ENCODE measurements at places on chromosomes 6 and 20.

- DNase-seq: no peak
Measured at GRCh38 chr6:158634695-158635426, 9.7 kb downstream of the DYNLT1 start.

- DNase-seq: no peak
Measured at GRCh38 chr6:3381233-3381921, 75.5 kb downstream of the SLC22A23 start.

- DNase-seq: no peak
Measured at GRCh38 chr20:11564491-11564890, 353.2 kb upstream of the BTBD3 start.

DNA sequence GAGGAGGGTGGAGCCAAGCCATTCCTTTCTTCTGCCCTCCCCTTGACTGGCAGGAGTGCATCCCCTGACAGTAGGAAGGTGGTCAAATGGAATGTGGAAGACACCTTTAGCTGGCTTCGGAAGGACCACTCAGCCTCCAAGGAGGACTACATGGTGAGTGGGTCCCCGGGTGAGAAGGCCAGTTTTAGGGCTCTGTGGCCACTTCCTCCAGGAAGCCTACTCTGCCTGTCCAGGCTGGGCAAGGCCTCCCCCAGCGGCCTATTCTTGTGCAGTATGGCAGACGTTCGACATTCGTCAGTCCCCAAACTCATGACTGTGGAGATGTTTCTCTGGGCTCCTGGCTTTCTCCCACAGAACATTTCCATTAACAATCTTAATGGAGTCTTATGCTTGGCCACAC, 9.1 kb downstream of the PCIF1 start:
- DNase-seq: no peak

- no peak for DNase-seq
Measured at GRCh38 chr6:99099243-99099642, 151.5 kb upstream of the FBXL4 start.

DNA sequence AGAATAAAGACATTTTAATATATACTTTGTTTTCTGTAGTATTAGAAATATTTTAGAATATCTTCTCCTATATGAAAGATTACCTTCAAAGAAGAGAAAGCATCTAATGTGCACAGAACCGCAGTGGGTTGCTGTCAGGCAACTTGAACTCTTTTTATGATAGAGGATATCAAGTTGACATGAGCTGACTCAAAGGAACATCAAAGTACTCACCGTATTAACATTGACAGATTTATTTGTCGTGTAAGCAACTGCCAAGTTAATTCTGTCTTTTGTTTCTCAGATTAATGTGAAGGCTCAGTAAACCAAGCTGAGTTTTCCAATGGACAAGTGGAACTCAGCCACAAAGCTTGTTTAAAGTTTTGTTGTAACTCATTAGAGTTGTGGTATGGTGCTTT, 2.2 kb upstream of the GINM1 start:
- no peak for DNase-seq

DNA sequence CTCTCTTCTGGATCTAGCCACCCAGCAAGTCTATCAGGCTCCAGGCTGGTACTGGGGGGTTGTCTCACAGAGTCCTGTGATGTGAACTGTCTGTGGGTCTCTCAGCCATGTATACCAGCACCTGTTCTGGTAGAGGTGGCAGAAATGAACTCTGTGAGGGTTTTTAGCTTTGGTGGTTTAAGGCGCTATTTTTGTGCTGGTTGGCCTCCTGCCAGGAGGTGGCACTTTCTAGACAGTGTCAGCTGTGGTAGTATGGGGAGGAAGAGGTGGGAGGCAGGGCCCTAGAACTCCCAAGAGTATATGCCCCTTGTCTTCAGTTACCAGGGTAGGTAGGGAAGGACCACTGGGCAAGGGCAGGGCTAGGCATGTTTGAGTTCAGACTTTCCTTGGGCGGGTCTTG, 75.8 kb downstream of the SNAP91 start:
- no peak for DNase-seq

GRCh38 chr6:6766230-6766905, 177.8 kb downstream of the LY86 start:
- DNase-seq: no peak

DNA sequence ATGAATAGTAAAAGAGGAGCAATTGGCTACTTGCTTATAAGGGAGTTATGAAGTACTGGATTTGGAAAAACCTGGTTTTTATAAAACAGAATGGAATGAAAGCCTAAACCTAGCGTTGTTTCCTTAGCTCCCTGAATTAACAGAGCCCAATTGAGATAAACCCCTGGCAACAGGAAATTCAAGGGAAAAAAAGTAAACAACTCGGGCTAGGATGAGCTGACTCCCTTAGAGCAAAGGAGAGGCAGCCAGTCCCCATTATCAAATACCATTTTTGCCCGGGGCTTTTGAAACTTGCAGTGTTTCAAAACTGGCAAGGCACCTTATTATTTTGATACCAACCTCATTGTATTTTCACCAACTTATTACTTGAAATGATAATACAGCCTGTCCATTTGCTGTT, 587.5 kb downstream of the CD109 start:
- no peak for DNase-seq

- no peak for DNase-seq
Measured at GRCh38 chr6:18445228-18445627, 58.1 kb downstream of the RNF144B start.

DNA sequence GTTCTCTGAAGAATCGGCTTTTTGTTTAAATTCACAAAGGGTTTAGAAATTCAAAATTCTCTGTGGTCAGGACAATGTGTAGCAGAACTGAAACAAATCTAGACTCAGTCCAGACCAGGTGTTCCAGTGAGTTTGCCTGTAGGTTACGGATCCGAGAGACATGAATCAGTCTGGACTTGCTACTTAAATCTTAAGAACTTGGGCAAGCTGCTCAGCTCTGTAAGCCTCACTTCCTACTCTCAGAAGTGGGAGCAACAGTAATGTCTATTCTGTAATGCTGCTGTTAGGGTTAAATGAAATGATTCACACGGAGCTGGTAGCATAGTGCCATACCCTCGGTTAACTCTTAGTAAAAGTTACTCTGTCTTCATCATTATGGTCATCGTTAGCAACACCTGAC, 37.7 kb downstream of the HECA start:
- DNase-seq: no peak

All from stimulated activated CD4-positive, alpha-beta T cell treated with anti-CD3 and anti-CD28 coated beads, Interleukin-1b, Interleukin-23, amount 100 ng/mL, for 4 hours (primary cell).